ENCODE measurements at places on chromosomes 7 and 10.

- DNase-seq = peak; percentile 5
Observed at GRCh38 chr10:89937494-89937893, 236.1 kb downstream of the KIF20B start.

DNA sequence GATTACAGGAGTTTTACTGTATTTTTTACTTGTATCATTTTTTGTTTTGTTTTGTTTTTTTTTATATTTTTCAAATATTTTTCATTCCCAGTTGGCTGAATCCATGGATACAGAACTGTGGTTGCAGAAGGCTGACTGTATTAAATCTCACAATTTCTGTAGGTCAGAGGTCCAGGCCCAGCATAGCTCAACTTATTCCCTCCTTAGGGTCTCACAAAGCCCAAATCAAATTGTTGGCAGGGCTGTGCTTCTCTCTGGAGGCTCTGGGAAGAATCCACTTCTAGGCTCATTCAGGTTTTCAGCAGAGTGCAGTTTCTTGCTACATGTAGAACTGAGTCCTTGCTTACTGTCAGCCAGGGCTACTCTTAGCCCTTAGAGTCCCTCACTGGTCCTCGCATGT is 22.6 kb downstream of the TSPAN14 start:
- no peak for DNase-seq

GRCh38 chr7:1856888-1857441 is 186.9 kb downstream of the ELFN1 start:
- no peak for DNase-seq

- DNase-seq = no peak
Observed at GRCh38 chr10:15751046-15751445, 31.3 kb upstream of the ITGA8 start.

DNA sequence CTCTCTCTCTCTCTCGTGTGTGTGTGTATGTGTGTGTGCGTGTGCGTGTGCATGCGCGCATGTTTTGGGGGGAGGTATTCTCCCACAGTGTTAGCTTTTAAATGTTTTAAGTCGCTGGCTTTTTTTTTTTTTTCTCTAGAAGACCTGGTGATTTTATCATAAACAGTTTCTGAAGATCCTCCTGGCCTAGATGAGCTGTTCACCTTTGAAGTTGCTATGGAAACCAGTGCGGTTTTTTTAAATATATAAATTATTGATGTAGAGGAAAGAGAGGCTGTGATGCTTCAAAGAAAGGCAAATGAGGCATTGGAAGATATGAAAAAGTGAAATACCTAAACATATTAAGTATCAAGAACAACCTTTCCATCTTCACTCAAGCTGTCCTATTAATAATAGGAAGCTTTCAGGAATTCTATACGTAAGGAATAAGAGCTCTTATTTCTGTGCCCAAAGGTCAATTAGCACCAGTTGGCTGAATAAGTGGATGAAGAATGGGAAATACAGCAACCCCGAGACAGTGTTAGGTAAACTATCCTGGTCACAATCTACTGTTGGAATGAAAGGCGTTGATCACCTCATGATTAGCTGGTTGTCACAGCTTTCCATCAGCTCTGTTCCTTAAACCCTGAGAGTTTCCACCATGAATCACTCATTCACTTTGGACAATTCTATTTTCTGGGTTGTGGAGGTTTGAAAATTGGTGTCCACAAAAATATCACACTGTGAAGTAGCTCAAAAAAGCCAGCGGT is 66.5 kb upstream of the SLC35G1 start:
- no peak for DNase-seq

DNA sequence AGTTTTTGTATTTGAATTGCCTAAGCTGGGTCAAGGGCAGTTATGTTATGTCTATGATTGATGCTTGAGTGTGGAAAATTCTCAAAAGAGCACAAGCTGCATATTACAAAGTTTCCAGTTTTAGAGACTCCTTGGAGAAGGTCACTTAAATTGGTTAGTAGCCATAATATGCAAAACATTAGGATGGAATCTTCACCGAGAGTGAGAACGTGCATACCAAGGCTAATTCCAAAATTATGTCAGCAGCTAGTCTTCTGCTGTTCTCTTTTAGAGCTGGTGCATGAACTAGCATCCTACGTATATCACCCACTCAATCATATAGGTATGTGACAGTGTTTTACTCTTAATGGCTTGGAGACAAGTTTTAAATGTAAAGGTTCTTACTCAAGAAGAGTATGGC is 49.2 kb downstream of the MKX start:
- no peak for DNase-seq

DNA sequence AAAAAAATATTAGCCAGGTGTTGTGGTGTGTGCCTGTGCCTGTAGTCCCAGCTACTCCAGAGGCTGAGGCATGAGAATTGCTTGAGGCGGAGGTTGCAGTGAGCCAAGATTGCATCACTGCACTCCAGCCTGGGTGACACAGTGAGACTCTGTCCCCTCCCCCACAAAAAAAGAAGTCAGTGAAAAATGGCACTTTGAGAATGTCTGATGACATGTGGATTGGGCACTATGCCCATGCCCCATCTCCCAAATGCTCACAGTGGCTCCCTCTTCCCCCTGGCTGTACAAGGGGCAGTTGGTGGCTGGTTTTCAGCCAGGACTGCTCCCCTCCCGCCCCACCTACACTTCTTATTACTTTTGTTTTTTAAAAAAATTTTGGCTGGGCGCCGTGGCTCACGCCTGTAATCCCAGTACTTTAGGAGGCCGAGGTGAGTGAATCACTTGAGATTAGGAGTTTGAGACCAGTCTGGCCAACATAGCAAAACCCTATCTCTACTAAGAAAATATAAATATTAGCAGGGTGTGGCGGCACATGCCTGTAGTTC is 26.1 kb downstream of the IL15RA start:
- DNase-seq = no peak

- DNase-seq = no peak
Observed at GRCh38 chr7:26182283-26182682, 18.3 kb downstream of the HNRNPA2B1 start.

GRCh38 chr10:7686351-7687171 is 16.6 kb upstream of the ITIH2 start:
- no peak for DNase-seq

GRCh38 chr7:157445246-157445955 is 108.6 kb downstream of the DNAJB6 start:
- DNase-seq = no peak

- DNase-seq = peak; percentile 50
Observed at GRCh38 chr10:79066411-79067240, 2.1 kb upstream of the ZMIZ1 start.

- peak; percentile 68 for DNase-seq
Observed at GRCh38 chr7:150898475-150899011, 46.2 kb downstream of the AOC1 start.

DNA sequence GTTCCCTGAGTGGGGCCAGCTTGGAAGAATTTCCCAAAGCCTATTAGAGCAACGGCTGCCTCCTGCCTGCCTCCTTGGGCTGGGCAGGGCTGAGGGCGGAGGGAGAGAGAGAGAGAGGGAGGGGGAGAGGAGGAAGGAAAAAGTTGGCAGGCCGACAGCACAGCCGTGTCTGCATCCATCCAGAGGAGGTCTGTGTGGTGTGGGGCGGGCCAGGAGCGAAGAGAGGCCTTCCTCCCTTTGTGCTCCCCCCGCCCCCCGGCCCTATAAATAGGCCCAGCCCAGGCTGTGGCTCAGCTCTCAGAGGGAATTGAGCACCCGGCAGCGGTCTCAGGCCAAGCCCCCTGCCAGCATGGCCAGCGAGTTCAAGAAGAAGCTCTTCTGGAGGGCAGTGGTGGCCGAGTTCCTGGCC is at the start of gene AQP1:
AQP1 (plus strand) TSS at position 293 of the 409 bp plus-strand sequence; CDS start at position 350, 57 bp downstream.
- no peak for DNase-seq

DNA sequence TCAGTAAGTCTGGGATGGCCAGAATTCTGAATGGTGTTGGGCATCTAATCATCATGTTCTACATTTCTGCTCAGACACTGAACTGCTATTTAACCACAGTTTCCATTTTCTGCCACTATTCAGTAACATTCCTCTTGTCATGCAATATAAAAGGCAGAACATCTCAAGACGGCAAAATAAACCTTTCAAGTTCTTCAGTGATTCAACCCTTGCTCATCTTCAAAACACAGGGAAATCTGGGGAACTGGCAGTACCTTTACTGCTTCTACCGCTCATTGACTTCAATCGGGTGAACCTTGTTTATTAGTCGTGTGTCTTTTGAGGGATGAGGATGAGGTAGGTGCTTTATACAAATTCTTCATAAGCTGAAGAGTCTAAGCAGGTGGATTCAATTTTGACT is 184.7 kb upstream of the ANK3 start:
- no peak for DNase-seq

GRCh38 chr10:13971601-13972475 is 358.9 kb downstream of the FRMD4A start:
- DNase-seq = peak; percentile 5

DNA sequence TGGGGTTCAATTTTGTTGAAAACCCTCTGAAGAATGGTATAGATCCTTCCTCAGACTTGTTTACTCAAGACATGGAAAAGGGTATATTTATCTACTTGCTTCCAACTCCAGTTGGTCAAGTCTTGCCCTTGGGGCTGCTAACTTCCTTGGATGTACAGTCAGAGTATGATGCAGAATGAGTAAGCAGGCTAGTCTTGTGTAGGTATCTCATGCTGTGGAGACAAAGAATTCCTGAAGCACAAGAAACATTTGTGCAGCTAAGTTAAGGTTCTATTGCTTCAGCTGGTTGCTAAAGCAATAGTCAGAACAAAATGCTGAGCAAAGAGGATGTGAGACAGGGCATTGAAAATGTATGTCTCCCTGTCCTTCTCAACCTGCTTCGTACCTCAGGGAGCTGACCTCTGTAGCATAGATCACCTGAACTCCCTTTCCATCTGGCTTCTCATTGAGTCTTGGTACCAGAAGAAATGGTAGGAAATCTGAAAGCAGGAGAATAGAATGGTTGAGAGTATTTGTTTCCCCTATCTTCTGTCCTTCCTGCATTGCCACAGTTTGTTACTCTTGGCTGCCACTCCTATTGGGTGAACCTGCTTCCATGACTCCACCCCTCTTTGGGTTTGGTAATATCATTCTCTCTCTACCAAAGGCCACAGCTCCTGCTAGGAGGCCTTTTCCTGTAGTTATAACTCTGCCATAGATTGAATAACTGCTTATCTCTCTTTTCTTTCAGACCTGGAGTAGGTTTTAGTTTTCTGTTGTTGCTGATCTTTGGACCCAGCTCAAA is 346.0 kb downstream of the PHF14 start:
- no peak for DNase-seq

GRCh38 chr7:64867863-64868440 is 35.1 kb upstream of the ZNF273 start:
- no peak for DNase-seq

GRCh38 chr10:69092959-69093850 is 5.3 kb downstream of the SRGN start:
- peak; percentile 4 for DNase-seq

DNA sequence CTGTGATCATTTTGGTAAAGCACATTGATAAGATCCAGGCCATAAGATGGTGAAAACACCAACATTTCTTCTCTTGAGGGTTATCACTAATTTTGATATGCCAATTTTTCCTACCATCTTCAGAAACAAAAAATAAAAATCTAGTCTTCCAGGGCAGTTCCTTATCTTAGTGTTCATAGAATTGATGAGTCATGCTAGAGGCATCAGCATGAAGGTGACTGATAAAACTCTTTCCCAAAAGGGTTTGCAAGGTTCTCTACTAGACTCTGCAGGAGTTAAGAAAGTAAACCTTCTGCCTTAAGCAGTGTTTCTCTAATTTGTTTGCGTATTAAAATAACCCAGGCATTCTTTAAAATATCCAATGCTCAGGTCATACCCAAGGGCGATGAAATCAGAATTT is 483.1 kb upstream of the CNTNAP2 start:
- no peak for DNase-seq

DNA sequence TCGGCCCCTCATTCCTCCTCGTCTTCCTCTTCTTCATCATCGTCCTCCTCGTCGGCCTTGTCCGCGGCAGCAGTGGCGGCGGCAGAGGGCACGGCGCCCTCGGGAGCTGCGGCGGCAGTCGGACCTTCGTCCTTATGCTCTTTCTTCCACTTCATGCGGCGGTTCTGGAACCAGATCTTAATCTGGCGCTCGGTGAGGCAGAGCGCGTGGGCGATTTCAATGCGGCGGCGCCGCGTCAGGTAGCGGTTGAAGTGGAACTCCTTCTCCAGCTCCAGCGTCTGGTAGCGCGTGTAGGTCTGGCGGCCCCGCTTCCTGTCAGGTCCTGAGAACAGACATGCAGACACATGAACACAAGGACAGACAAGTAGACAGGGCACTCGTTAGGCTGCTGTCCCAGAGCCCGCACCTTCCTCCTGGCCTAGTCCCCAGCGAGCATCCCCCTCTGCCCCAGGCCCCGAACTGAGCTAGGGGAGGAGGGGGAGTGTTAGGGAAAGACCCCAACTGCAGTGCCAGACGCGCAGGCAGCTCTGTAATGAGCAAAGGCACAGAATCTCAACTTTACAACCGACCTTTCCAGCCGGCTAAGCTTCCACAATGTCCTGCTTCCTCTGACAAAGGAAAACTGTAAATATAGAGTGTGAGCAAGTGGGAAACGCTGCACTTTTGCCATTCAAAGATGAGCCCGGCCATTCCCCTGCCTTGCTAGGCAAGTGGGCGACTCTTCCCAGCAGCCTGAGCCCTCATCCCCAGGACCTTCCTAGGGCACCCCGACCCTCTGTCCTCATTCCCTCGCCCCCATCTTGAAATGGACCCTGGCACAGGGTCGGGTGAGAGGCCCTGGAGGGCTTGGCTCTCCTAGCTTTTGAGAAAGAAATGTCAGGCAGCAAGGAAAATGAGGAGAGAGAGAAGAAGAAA is 1.3 kb downstream of the HOXA7 start:
- no peak for DNase-seq

DNA sequence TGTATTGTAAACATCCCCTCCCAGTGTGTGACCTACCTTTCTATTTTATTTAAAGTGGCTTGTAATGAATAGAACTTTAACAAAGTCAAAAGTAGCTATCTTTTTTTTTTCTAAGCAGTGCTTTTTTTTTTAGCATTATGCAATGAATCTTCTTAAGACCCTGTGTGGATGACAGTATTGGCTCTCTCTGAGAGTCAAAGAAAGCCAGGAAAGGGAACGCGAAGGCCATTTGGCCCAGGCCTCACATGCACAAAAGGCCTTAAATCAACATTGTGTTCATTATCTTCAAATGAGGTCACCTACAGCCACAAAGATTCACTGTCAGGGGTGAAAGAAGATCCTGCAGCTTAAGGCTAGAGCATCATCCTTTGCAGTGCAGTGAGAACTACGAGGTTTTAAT is 721.5 kb downstream of the GRID1 start:
- DNase-seq = no peak

GRCh38 chr10:109386101-109386500 is 537.2 kb downstream of the XPNPEP1 start:
- no peak for DNase-seq

GRCh38 chr7:99106821-99107241 is 37.1 kb downstream of the SMURF1 start:
- DNase-seq = no peak

DNA sequence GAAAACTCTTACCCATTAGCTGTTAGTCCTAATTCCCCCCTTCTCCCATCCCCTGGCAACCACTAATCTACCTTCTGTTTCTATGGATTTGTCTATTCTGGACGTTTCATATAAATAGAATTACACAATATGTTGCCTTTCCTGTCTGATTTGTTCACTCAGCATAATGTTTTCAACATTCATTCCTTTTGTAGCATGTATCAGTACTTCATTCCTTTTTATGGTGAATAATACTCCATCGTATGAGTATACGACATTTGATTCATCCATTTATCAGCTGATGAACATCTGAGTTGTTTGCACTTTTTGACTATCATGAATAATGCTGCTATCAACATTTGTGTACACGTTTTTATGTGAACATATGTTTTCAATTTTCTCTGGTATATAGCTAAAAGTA is 4.4 kb upstream of the FRAT1 start:
- no peak for DNase-seq

All from NCI-H524 (cell line).